ENCODE measurements at places on chromosomes 4 and X. TPM values are rescaled to one million over a fixed set of nuclear protein-coding genes. Genes with fewer than 3 reads are reported as not detected.

GRCh38 chr4:38582889-38583470 is 81.0 kb upstream of the KLF3 start:
- no peaks in the 10 kb centered on the region for H3K27me3 ChIP-seq
- no peak overlapping the region for H3K27ac ChIP-seq
- no peaks in the 10 kb centered on the region for H3K36me3 ChIP-seq

DNA sequence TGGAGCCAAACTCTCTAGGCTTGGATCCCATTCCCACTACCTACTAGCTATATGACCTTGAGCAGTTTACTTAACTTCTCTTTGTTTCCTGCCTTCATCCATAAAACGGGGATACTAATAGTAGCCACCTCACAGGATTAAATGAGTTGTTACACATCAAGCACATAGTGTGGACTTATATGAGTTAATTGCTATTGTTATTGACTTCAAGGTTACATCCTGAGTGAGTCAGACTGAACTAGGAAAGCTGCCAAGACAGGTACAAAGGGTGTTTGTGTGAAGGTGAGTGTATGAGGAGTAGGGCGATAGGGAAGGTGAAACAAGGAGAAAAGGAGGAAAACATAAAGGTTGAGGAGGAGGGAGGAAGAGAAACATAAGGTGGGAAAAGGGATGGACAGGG is 32.2 kb downstream of the TFDP3 start:
- H3K4me3 ChIP-seq: no peak overlapping the region
- no peak overlapping the region for H3K27ac ChIP-seq
- H3K27me3 ChIP-seq: no peaks in the 10 kb centered on the region
- no peaks in the 10 kb centered on the region for H3K4me1 ChIP-seq
- no peak for DNase-seq

DNA sequence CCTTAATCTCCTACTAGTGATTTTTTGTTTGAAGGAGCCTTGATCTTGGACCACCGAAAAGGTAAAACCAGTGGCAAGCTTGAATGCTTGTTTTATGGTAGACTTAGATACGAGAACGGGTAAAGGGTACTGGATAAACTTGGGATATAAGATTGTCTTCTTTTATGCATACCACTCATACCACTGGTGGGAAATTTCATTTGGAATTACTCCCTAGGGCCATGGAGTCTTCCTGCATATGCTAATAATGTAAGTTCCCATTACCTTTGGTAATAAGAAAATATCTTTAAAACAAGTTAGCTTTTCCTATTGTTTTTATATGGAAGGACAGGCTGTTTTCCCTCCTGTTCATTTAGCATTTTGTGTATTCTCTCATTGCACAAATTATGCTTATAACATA is 11.7 kb downstream of the SMARCAD1 start:
- H3K27me3 ChIP-seq: no peaks in the 10 kb centered on the region
- no peak overlapping the region for H3K27ac ChIP-seq
- peaks cover 5% of the 10 kb centered on the region for H3K36me3 ChIP-seq

DNA sequence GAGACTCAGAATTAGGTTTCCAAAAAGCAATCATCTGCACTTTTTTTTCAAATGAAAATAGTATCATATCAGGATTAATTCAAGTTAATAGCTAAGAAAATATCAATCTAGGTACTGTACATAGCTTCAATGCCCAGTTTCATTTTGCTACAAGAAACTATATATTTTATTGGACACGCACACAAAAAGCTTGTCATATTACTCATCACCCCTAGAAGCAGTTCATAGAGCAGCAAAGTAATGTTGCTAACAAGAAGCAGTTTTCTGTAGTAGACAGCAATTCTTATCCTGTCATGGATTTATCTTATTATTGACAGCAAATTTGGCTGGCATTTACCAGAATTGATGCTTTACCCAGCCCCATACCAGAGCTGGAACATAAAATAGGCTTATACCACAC is 52.3 kb upstream of the LSM6 start:
- no peak overlapping the region for H3K27ac ChIP-seq
- H3K4me1 ChIP-seq: no peaks in the 10 kb centered on the region
- H3K36me3 ChIP-seq: no peaks in the 10 kb centered on the region
- H3K27me3 ChIP-seq: no peaks in the 10 kb centered on the region
- no peak overlapping the region for H3K4me3 ChIP-seq

DNA sequence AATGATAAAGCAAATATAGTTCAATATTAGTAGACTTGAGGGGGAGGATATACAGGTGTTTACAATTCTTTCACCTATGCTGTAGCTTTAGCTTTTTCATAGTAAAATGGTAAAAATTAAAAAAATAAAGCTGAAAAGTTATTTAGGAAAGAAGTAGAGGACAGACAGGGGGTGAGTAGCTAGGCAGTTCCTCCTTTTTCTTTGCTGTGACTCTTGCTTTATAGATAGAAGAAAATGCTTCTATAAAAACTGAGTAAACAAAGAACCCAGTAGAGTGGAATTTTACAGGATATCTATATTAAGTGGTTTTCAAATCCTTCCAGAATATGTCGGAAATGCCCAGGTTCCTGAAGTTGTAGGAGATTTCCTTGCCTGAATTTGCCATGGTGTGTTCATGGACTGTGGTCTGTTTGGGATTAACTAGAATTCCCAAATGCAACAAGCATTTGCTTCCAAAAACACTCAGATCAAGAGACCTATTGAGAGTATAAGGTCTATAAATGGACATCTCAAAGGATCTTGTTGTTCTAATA is 74.9 kb downstream of the KDR start:
- DNase-seq: no peak
- no peak overlapping the region for H3K27ac ChIP-seq
- H3K36me3 ChIP-seq: no peaks in the 10 kb centered on the region
- no peak overlapping the region for H3K4me3 ChIP-seq
- no peaks in the 10 kb centered on the region for H3K27me3 ChIP-seq
- H3K4me1 ChIP-seq: no peaks in the 10 kb centered on the region

- no peak overlapping the region for H3K27ac ChIP-seq
- H3K36me3 ChIP-seq: no peaks in the 10 kb centered on the region
- no peak overlapping the region for H3K4me3 ChIP-seq
- H3K4me1 ChIP-seq: peaks cover 18% of the 10 kb centered on the region
- H3K27me3 ChIP-seq: peaks cover 66% of the 10 kb centered on the region
Observed at GRCh38 chrX:638482-639131, 8.0 kb downstream of the SHOX start.

GRCh38 chr4:75030028-75030427 is 97.1 kb downstream of the PARM1 start:
- H3K27me3 ChIP-seq: no peaks in the 10 kb centered on the region
- no peaks in the 10 kb centered on the region for H3K36me3 ChIP-seq
- H3K4me1 ChIP-seq: peaks cover 16% of the 10 kb centered on the region

DNA sequence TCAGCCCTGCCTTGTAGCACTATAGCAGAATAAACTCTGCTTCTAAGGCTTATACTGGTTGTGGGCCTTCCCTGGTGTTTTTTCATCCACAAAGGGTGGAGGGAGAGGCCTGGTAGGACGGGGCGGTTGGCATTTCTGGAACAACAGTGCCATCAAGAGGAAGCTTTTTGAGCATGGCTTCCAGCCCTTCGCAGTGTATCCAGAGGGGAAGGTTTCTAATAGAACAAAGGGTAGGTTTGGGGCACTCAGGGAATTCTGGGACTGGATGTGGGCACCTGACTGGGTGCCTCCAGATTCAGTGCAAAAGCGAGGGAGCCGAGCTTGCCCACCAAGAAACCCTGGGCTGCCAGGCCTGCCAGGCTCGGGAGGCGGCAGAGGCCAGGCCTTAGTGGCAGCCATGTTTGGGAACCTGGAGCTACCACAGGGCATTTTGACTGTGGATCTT is 229.6 kb upstream of the AGTR2 start:
- DNase-seq: peak; percentile 88
- no peaks in the 10 kb centered on the region for H3K36me3 ChIP-seq
- peaks cover 6% of the 10 kb centered on the region for H3K4me1 ChIP-seq
- H3K4me3 ChIP-seq: no peak overlapping the region

- no peaks in the 10 kb centered on the region for H3K36me3 ChIP-seq
- no peaks in the 10 kb centered on the region for H3K27me3 ChIP-seq
- no peaks in the 10 kb centered on the region for H3K4me1 ChIP-seq
- H3K27ac ChIP-seq: no peak overlapping the region
Observed at GRCh38 chr4:95122001-95122400, 364.2 kb downstream of the BMPR1B start.

- no peak overlapping the region for H3K27ac ChIP-seq
- H3K4me1 ChIP-seq: peaks cover 21% of the 10 kb centered on the region
- no peaks in the 10 kb centered on the region for H3K27me3 ChIP-seq
- H3K36me3 ChIP-seq: no peaks in the 10 kb centered on the region
- DNase-seq: no peak
Observed at GRCh38 chr4:24656906-24657305, 72.6 kb upstream of the DHX15 start.

DNA sequence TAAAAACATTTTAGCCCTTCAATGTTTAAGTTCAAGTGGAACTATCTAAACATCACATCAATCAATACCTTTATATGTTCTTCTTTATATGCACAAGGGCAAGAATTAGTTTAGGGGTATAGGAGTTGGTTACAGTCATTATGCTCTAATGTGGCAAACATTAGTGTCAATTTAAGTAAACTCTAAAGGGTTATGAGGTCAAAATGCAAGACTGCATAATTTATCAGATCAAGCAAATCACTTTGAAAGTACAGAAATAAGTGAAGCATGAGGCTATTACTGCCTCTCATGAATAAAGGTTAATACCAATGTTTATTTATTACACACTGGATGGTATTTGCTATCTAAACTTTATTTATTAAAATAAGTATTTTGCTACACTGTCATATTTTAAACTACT is 59.7 kb downstream of the MAB21L2 start:
- no peaks in the 10 kb centered on the region for H3K27me3 ChIP-seq
- H3K4me1 ChIP-seq: no peaks in the 10 kb centered on the region
- H3K36me3 ChIP-seq: no peaks in the 10 kb centered on the region
- no peak overlapping the region for H3K4me3 ChIP-seq
- no peak for DNase-seq

DNA sequence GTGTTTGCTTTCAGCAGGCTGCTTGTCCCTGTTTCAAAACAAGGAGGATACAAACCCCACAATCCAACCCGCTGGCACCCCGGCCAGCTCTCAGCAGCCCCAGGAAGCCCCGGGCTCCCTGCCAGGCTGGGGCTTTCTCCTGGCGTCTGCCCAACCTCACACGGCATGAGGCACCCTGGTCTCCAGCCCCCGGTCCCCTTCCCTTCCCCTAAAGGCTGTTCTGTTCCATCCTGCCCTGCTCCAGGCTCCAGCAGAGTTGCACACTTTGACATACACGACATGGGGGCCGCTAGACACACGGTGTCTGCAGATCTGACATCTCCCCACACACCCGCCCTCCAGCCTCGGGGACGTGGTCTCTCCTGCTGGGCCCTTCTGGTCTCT is 107.7 kb upstream of the ADRA2C start:
- peaks cover 34% of the 10 kb centered on the region for H3K27me3 ChIP-seq
- no peaks in the 10 kb centered on the region for H3K36me3 ChIP-seq
- no peak overlapping the region for H3K4me3 ChIP-seq
- H3K4me1 ChIP-seq: no peaks in the 10 kb centered on the region

- H3K4me3 ChIP-seq: no peak overlapping the region
- no peak overlapping the region for H3K27ac ChIP-seq
- H3K36me3 ChIP-seq: no peaks in the 10 kb centered on the region
- no peak for DNase-seq
Observed at GRCh38 chrX:134711135-134711921, 53.1 kb upstream of the PLAC1 start.

DNA sequence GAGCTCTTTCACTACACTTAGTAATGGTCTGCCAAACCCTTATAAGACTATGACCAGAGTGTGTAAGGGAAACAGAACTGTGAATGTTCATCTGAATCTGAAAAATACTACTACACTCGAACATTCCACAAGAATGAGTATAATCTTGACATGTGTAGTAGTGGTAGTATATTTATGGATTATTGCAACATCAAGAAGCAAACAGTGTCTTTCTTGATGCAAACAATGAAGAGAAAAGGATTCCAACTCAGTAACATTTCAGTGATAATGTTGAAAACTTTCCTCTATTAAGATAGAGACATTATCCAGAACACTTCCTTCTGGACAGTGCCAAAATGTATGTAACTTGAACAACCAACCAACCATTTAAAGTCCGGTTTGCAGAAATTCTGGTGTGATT is 394.7 kb upstream of the CPEB2 start:
- H3K27me3 ChIP-seq: no peaks in the 10 kb centered on the region
- no peaks in the 10 kb centered on the region for H3K36me3 ChIP-seq

GRCh38 chr4:109441862-109442458 is 8.3 kb downstream of the SEC24B start:
- no peaks in the 10 kb centered on the region for H3K27me3 ChIP-seq
- no peak for DNase-seq
- no peak overlapping the region for H3K27ac ChIP-seq
- no peak overlapping the region for H3K4me3 ChIP-seq
- peaks cover 15% of the 10 kb centered on the region for H3K36me3 ChIP-seq
- H3K4me1 ChIP-seq: peaks cover 78% of the 10 kb centered on the region

GRCh38 chr4:24913119-24913485 is 260 bp upstream of the CCDC149 start:
- H3K4me3 ChIP-seq: peak overlapping the region; percentile 73
- H3K27ac ChIP-seq: peak overlapping the region; percentile 82
- DNase-seq: no peak
- H3K4me1 ChIP-seq: peaks cover 5% of the 10 kb centered on the region
- H3K27me3 ChIP-seq: no peaks in the 10 kb centered on the region

GRCh38 chr4:67201334-67201733 is 344.0 kb downstream of the CENPC start:
- no peak for DNase-seq
- H3K27me3 ChIP-seq: no peaks in the 10 kb centered on the region
- H3K4me3 ChIP-seq: no peak overlapping the region
- H3K27ac ChIP-seq: no peak overlapping the region
- H3K36me3 ChIP-seq: no peaks in the 10 kb centered on the region

DUX4 gene
- total RNA-seq: not detected

GABRG1 gene
- not detected for total RNA-seq

AFF2 gene
- total RNA-seq: not detected

KLF8 gene
- 5.8 TPM for total RNA-seq

PTPN13 gene
- total RNA-seq: 2.3 TPM

PDZD4 gene
- total RNA-seq: 6.7 TPM

RTL9 gene
- not detected for total RNA-seq

CSAG2 gene
- total RNA-seq: not detected

ALAS2 gene
- total RNA-seq: not detected

CSAG3 gene
- total RNA-seq: not detected

GYPE gene
- total RNA-seq: not detected

ERVMER34-1 gene
- 0.37 TPM for total RNA-seq

GAB3 gene
- total RNA-seq: not detected

Data from stomach (tissue), 19 donors.